Stimulated activated CD8-positive, alpha-beta memory T cell treated with anti-CD3 and anti-CD28 coated beads, Interleukin-4, amount 100 ng/mL, for 1 hour (primary cell): ENCODE measurements at places on chromosomes 11 and 22.

DNA sequence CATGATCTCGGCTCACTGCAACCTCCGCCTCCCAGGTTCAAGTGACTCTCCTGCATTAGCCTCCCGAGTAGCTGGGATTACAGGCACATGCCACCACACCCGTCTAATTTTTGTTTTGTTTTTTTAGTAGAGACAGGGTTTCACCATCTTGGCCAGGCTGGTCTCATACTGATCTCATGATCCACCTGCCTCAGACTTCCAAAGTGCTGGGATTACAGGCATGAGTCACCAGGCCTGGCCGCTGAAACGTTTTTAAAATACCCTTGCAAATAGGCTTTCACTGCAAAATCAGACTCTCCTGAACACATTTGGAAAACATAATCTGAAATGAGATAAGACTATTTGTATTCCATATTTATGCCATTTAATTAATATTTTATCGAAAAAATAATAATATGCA is 826.1 kb upstream of the CNTN5 start:
- DNase-seq = no peak

- DNase-seq = no peak
These were observed 809 bp upstream of the IRF7 start for GRCh38 chr11:616320-617198.

- DNase-seq = no peak
These were observed at the start of gene FIBIN for GRCh38 chr11:26993965-26994457. FIBIN (plus strand) TSS chr11:26994112; CDS start chr11:26994527, 415 bp downstream.

- DNase-seq = no peak
These were observed 120.3 kb upstream of the ANO1 start for GRCh38 chr11:69957849-69958248.

DNA sequence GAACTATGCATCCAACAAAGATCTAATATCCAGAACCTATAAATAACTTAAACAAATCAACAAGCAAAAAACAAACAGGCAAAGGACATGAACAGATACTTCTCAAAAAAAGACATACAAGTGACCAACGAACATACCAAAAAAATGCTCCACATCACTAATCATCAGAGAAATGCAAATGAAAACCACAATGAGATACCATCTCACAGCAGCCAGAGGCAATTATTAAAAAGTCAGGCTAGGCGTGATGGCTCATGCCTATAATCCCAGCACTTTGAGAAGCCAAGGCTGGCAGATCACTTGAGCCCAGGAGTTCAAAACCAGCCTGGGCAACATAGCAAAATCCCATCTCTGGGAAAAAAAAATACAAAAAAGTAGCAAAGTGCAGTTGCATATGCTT is 10.7 kb downstream of the SAA4 start:
- no peak for DNase-seq

GRCh38 chr11:75792127-75792731 is 22.8 kb upstream of the UVRAG start:
- DNase-seq = no peak

- no peak for DNase-seq
These were observed 368.6 kb upstream of the B3GAT1 start for GRCh38 chr11:134780486-134781147.

DNA sequence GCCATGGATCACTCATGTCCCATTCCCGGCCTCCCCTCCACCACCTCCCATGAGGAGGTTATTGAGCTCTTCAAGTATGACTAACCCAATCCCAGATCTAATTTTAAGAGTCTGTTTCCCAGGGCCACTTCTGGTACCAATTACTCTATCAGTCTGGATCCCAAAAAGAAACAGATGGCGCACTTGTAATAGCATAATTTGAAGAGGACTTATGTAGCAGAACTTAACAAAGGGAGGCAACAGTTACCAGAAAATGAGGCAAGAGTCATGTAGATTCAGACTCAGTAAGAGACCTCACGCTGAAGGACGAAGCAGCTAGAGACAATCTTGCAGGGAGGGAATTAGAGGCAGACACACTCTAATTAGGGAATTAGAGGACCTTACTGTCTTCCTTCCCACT is 46.9 kb downstream of the DDX6 start:
- no peak for DNase-seq

DNA sequence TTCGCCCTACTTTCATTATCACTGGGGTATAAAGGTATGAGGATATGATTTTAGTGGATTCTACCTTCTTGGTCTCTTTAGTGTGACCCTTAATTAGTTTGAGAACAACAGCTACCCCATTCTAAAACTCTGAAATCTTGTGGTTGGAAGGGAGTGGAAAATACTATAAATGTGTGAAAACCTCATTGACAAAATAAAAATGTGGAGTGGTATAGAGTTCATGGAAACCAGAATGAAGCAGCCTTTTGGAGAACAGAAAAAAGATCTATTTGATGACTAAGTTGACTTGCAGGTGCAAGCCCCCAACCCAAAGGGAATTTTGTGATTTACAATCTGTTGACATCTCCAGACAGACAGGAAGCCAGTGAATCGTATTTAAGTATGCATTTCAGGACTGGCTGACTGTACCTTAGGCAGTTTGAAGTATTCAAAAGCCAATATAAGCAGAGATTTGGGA is 75.8 kb downstream of the GAS2 start:
- DNase-seq = no peak

DNA sequence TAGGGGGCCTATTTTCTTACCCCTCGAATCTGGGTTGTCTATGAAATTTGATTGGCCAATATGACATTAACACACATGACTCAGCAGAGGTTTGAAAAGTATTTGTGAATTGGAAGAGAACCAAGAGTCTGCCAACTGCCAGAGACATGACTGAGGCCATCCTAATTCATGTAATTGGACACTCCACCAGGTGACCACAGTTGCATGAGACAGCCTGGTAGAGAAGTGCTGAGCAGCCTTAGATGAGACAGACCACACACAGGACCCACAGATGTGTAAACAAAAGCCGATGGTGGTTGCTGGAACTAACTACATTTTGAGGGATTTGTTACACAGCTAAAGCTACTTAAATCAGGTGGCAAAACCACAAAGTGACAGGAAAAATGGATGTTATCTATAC is 855 bp upstream of the MS4A5 start:
- no peak for DNase-seq

- no peak for DNase-seq
These were observed 67.4 kb downstream of the ZNRF3 start for GRCh38 chr22:28950617-28951411.

- DNase-seq = no peak
These were observed 125.6 kb upstream of the BLID start for GRCh38 chr11:122241566-122241965.

DNA sequence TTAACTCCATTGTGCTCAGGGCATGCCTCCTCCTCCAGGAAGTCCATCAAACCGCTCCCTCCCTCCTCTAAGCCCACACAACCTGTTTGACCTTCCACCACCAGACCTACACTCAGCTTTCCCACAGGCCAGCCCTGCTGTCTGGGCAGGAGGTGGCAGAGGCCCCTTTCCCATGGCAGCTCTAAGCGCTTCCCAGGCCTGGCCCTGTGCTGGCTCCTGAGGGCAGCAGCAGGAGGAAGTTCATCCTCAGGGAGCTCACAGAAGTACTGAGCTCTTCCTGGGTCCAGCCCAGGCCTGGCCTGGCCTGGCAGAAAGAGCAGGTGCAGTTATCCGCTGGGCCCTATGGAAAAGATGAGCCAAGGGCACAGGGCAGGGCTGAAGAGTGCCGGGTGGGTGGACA is 31.4 kb downstream of the ARAP1 start:
- no peak for DNase-seq

GRCh38 chr11:12725055-12725862 is 51.0 kb downstream of the TEAD1 start:
- DNase-seq = no peak

- no peak for DNase-seq
These were observed 328.3 kb downstream of the TBC1D22A start for GRCh38 chr22:47090591-47091245.

DNA sequence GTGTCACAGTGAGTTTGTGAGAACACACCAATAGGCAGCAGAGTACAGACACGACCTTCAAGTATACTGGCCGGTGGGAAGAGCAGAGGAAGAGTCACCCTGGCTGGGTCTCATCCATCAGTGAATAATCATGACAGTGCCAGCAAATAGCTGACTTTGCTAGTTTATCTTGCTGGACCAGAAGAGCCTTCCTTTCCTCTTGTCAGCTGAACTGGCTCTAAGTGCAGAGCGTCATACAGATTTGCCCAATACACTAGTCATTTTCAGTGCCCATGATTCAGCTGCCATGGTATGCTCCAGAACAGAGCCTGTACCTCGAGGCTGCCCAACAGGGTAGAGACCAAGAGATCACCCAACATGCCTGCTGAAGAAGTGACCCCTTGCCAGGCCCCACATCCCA is 82.9 kb upstream of the TBCEL start:
- no peak for DNase-seq

GRCh38 chr22:44752285-44753188 is at the start of gene ARHGAP8:
ARHGAP8 (plus strand) TSS chr22:44752575; CDS start chr22:44786528, 33,953 bp downstream.
- no peak for DNase-seq

DNA sequence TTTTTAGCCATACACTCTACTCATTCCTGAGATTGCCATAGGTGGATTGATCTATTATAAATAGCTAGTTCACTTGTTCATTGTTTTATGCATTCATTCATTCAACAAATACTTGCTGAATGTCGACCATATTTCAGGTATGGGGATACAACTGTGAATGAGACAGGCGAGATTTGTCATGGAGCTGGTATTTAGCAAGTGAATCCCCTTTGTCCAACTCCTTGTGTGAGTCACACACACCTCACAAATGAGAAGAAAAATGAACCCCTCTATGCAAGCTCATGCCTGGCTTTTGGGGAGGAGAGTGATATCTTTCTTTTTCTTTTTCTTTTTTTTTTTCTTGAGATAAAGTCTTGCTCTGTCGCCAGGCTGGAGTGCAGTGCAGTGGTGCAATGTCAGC is 1.8 kb upstream of the AMPD3 start:
- no peak for DNase-seq

DNA sequence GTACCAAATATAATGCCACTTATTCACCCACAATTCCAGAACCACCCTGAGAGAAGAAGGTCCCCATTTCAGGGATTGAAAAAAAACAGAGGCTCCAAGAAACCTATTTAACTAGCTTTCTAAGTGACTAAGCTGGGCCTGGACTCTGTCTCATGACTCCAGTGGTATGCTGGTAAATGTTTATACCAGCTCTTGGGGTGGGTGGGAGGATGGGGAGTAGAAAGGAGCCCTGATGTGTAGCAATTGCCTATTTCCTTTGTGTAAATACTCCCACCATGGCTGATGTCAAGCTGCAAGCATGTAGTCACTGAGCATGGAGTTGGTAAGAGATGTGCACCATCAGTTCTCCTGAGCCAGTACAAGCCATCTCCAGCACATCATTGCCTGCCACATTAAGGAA is 2.8 kb downstream of the PRG3 start:
- DNase-seq = no peak

DNA sequence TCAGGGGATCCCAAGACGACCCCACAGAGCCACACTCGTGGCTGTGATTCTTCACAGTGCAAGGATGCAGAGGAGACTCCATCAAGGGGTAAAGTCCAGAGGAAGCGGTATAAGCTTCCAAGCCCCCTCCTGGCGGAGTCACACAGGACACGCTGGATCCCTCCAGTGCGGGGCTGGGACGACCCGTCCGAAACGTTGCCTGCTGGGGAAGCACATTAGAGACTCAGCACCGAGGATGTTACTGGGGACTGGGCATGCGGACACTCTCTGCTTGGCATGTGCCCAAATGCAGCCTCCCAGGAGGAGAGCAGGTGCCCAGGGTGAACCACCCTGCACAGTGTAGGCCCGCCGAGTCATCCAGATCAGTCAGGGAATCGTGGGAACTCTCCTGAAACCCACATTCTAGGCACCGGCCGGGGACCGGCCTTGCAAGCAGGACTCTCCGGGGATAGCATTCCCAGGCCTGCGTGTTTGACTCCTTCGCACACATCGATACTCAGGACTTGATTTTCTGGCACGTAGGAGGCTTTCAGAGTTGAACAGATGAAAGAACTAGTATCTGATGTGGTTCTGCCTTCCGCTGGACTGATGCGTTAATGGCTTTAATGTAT is 229.8 kb downstream of the TBC1D22A start:
- no peak for DNase-seq

GRCh38 chr22:32204040-32204855 is 625 bp downstream of the RFPL2 start:
- no peak for DNase-seq

DNA sequence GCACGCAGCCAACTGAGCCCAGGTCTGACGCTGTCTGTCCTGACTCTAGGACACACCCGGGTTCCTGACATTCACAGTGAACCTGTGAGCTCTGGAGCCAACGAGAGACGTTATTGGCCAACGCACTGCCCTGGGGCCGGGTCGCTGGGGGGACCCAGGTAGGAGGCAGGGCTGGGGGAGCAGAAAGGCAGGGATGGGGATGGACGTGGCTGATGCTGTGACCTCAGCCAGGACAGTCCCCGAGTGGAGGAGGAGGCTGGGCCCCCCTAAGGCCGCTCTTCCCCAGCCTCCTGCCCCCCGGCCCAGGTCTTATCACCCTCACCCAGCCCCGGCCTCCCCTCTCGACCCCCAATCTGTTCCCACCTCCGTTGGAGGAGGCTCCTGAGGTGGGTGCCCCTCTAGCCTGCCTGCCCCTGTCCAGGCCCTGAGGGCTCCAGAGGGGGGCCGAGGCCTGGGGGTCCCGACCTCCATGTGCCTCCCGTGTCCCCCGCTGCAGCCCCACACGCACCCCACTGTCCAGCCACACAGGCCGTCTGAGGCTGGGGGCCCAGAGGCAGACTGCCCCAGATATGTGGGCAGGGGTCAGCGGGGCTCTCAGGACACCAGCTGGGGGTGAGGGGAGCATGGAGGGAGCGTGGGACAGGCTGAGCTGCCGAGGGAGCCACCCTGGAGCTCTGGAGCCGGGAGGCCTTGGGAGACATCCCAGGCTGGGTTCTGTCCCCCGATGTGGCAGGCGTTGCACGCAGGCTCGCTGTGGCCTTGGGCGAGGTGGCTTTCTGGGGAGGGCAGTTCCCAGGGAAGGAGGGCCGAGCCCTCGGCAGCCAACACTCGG is 29.2 kb upstream of the MUC5AC start:
- no peak for DNase-seq

- DNase-seq = no peak
These were observed 38.6 kb upstream of the MMP13 start for GRCh38 chr11:102994105-102994504.
